ENCODE measurements at places on chromosomes 4 and X. TPM values are rescaled to one million over a fixed set of nuclear protein-coding genes. Genes with fewer than 3 reads are reported as not detected.

The PRSS48 gene
- not detected for total RNA-seq

The ZNF827 gene
- total RNA-seq = 19.5 TPM

DNA sequence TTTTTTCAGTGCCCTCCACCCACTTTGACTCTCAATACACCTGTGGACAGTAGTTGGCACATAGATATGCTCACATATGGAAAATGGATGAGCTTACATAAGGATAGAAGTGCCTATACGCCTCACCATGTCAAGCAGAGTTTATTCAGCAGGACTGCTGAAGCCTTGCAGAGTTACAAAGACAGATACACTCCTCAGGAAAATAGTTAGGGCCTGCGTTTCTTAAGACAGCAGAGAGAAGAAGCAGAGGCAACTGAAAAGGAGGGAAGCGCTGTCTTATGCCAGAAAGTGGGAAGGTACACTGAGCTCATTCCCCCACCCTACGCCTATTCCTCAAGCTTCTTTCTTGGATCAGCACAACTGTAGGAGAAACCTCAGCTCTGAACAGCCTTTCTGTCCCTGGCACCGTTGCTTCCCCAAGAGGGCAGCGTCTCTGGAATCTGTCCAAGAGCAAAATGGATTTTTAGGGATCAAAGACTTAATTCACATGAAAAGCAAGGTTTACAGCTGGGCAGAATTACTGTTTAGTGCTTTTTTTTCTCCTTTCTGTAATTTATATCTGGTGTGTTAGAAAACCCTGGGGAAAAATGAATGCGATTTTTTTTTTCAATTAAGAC is 37.3 kb upstream of the MBTPS2 start:
- no peak for DNase-seq

DNA sequence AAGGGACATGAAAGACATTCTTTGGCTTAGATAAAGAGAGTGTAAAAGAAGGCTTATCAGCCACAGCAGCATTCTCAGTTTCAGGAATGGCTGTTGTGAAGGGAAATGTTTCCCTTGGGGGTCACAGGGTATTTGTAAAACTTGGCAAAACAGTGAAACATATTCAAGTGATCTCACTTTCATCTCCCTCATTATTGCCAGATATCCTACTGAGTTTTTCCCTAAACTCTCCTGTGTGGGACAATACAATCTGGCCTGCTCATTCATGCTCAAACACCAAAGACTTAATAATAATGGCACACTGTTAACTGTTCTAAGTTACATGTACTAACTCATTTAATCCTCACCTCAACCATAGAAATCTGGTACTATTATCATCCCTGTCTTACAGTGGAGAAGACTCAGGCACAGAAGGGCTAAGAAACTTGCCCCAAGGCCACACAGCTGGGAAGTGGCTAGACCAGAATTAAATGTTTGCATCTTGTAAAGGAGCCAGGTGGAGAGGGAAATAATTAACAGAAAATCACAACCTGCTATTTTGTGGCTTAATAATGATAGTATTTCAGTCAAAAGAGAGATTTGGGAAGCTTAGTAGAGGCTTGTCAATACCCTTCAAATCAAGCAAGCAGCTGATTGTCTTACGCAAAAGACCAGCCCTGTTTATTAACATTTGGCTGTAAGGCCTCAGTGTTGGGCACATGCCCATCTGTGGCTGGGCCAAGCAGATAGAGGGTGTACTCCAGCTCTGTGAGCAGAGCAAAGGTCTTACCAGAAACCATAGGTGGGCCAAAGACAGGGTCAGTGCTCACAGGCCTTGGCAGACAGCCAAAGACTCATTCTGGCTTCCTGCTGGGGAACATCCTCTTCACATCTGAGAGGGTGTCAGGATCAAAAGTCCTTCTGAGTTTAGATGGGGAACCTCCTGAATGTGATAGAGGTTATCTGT is 17.3 kb downstream of the SMPX start:
- no peak for DNase-seq

DNA sequence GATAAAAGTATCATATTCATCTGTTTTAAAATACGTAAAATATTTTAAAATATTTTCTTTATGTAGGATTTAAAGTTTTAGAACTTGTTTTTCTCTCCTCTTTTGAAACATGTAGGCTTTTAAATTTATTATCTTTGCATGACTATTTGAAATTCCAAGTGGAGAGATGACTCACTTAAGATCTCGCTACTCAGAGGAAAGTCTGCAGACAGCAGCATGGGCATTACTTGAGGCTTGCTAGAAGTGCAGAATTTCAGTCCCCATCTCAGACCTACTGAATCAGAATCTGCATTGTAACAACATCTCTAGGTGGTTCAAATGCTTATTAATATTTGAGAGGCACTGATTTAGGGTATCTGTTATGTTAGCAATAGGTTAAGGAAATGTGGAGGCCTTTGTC is 225.7 kb upstream of the ARX start:
- no peak for DNase-seq

DNA sequence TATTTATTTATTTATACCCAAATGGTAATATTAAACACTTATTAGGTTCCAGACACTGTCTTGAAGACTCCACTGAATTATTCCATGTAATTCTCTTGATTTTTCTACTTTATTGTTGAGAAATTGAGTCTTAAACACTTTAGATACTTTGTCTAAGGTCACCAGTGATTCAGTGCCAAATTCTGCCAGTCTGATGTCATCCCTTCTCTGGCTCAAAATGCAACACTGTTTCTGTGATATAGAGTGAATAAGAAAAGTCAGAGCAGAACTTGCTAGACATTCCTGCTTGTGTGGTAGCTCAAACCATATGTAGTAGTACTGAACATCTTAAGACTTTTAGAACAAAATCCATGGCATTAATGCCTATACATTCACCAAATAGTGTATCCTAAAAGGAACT is 164.3 kb downstream of the GABRB1 start:
- no peak for DNase-seq

GRCh38 chrX:73490661-73491060 is 43.8 kb downstream of the CDX4 start:
- DNase-seq = no peak

DNA sequence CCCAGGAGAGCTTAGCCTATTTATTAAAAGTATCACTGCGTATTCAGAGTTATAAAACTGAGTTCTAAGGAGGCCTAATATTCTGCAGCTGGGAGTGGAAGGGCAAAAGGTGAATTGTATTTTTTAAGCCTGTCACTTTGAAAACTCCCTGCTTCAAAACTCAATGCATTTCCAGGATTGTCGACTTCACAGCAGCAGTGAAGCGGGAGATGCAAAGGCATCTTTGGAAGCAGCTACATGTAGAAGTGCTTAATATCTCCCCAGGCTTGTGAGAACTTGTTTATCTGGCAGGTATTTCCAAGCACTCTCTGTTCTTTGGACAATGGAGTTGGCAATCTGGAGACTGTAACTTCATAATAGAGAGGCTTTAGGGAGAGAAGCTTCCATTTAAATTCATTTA is 717.5 kb upstream of the SLIT2 start:
- DNase-seq = no peak

GRCh38 chr4:37685161-37685822 is 884 bp downstream of the RELL1 start:
- DNase-seq = no peak

DNA sequence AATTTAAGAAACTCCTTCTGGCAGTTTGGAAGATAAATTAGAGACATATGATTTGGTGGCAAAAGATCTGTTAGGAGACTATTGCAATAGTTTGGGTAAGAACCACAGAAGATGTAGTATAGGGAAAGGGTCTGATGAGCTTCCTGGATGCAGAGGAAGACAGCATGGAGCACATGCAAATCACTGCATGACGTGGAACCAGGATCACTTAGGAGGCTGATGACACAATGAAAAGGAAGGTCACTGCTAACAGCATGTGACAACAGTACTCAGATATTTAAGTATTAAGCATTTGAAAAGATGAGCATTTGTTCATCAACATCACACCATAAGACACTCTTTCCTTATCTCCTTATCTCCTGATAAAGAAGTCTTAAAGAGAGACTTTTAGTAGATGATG is 167.8 kb upstream of the LDB2 start:
- no peak for DNase-seq

DNA sequence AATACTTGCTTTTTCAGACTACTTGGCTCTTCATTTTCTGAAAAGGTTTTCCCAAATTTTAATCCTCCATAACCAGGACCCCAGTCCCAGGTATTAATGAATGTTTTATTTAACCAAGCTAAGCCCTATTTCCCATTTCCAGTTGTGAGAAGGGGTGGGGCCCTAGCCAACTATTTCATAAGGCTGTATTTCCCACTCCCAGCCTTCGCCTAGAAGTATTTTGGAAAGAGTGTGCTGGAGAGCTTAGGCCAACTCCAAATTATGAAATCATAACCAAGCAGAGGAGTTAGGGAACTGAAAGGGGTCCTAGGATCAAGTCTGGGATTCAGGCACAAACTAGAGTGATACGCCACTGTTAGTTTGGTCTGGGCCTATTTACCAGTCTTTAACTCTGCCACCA is 148.4 kb upstream of the GPC4 start:
- DNase-seq = no peak

DNA sequence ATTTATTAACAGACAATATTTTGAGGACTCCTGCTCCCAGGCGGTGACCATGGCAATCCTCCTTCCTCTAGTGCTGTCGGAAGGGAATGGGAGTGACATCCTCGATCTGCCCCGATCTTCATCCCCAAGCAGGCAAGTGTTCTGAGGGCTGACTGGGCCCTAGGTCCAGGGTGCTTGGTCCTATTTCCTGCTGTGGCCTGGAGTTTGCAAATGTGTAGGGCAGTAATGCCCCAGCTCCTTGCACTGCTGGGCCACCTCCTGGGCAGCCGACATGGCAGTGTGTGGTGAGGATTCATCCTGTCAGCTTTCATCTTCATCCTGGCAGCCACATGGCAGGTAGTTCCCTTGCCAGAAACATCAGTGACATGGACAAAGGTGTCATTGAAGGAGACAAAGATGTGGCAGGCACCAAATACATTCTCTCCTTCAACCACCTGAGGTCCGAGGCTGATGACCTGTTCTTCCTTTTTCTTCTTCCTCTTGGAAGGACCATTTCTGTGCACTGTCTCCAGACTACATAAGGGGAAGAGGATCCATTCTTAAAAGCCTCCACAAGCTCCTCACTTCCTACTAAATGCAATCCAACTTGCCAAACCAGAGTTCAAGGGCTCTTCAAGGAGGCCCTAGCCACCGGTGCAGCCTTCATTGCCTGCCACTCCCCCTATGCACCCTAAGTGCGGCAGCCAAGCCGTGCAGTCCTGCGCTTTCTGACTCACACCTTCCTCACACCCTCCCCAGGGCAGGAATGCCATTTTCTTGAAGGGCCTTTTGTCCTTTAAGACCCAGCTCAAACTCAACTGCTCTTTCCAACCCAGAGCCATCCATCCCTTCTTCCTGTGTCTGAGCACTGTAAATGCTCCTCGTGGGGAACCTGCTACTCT is 65.7 kb downstream of the TMEM154 start:
- DNase-seq = no peak

Measured in ascending aorta (tissue), 2 donors.